ENCODE measurements at places on chromosomes 6 and 20. TPM values are rescaled to one million over a fixed set of nuclear protein-coding genes. Genes with fewer than 3 reads are reported as not detected.

GRCh38 chr6:117351521-117351920 lies 74.2 kb downstream of the ROS1 start:
- no peak for DNase-seq

DNA sequence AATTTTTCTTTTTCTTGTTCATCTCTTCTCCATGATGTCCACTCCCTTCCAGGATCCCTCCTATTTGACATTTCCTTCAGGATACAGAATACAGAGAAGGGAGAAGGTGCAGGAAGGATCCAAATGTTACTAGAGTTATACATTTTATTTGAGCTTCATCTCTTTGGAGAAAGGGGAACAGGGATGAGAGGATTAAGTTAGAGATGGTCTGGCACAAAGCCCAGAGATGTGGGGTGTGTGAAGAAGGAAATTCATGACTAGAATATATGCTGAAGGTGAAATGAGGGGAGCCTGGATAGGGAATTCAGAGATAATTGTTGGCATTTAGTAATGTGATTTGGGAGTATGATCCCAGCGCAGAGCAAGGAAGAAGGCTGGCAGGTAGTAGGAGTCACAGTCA lies 22.5 kb upstream of the SRPK1 start:
- DNase-seq: no peak

GRCh38 chr6:112851146-112851545 lies 504.0 kb downstream of the RFPL4B start:
- DNase-seq: no peak

GRCh38 chr20:25063546-25063945 lies 5.6 kb upstream of the ACSS1 start:
- DNase-seq: no peak

DNA sequence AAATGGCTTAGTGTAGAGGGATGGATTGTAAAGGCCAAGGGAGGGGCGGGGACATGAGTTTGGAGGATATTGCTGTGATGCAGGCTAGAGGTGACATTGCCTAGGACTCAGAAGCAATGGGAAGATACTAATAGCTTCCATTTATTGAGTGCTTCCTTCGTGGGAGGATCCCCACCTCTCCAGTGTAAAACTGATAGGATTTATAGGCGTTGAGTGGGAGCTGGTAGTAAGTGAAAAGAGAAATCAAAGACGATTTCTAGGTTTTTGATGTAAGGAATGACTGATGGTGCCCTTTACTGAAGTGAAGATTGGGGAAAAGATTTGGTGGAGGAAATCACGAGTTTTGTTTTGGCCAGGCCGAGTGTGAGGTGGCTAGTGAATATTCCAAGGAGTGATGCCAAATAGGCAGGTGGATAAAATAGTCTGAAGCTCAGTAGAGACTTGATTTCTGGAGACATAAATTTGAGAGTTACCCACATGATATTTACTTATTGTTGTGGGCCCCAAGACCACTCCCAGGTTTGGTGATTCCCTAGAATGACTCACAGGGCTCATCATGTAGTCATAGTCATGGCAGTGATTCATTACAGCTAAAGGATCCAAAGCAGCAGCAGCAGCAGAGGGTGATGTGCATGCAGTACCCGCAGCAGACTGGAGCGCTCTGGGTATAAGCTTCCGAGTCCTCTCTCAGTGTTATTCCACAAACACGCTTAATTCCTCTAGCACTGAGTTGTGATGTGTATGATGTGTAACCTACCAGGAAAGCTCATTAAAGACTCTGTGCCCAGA lies 10.2 kb downstream of the RPRD1B start:
- DNase-seq: no peak

GRCh38 chr6:43668151-43669028 lies 19.2 kb downstream of the MRPS18A start:
- DNase-seq: no peak

DNA sequence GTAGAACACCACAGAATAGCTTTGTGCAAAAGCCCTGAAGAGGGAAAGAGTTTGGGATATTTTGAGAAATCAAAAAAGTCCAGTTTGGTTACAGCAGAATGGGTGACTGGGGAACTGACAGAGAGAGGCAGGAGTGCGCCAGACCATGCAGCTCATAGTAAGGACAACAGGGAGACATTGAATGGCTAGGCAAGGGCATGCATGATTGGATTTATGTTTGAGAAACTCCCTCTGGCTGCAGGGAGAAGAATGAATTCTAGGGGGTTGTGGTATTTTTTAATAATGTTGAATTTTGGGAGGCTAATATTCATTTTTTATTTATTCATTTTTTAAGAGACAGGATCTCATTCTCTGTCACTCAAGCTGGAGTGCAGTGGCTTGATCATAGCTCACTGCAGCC lies 49.9 kb downstream of the TGM2 start:
- no peak for DNase-seq

C6orf136 gene
- 42.2 TPM for total RNA-seq

DNA sequence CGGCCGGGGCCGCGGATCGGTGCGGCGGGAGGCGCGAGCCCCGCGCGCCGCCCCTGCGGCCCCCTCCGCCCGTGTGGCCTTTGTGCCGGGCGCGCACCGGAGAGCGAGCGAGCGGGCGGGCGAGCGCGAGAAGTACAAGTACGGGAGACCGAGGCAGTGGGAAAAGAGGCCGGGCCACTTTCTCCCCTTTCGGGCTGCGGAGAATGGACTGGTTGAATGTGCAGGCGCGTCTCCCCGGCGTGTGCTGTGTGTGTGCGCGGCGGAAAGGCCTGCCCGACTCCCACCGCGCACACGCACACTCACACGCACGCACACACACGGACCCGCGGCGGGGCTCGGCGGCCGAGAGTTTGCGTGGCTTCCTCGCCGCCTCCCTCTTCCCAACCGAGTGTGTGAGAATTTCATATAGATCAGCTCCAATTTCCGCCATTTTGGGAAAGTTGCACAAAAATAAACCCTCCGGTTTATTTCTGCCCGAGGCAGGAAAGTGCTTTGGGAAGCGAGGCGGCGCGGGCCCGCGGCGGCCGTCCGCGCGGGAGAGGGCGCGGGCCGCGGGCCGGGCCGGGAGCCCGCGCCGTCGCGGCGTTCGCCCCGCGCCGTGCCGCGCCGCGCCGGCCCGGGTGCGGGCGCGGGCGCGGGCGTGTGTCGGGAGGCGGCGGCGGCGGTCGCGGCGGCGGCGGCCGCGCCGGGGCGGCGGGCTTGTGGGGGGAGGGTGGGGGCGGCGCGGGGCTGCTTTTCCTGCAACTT lies 1.1 kb downstream of the L3MBTL3 start:
- DNase-seq: peak; percentile 48

DNA sequence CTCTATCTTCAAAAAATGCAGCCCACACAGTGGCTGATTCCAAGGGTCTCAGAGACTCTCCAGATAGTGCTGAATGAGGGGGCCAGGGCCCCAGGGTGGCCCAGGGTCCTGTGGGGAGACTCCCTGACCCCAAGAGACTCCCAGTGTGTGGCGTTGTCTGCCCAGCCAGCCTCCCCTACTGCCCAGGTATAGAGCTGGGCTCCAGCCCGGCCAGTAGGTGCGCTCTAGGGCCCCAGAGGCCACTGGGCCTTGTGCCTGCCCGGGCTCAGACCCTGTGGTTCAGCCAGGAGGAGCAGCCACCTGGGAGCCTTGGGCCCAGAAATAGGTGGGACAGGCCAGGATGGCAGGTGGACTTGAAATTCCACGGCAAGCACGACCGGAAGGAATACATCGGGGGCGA lies 30.3 kb upstream of the GATA5 start:
- DNase-seq: no peak

KCNS1 gene
- total RNA-seq: 0.28 TPM

DNA sequence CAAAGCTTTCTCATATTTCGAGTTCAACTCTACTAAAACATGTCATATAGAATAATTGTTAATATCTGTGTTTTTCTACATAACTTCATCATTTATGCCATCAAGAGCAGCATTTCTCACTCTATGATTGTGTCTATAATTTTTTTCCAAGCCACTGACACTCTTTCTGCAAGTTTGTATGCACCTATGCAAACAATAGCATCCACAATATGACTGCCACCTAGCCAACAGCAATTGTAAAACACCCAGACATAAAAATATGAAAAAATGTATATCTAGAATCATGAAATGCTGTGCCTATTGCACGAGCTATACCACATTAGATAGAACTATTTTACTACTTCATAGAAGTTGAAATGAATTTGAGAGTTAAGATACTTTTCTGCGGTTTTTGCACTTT lies 286.5 kb upstream of the MARCKS start:
- DNase-seq: no peak

DNA sequence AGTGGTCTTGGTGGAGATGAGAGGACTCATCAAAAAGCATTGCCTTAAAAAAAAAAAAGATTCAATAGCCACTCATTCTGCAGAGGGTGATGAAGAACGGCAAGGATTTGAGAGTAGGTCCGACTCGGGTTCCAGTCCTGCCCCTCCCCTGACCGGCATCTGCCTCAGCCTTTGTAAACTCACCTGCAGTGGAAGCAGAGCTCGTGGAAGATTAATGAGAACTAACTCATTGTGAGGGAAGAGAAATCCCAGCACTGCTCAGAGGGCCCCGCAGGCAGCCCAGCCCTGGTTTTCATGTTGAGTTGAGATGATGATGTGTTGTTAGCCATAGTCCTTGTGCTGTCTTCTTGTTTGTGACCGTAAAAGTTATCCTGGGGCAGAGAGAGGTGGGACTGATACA lies 59.4 kb downstream of the GCNT2 start:
- DNase-seq: no peak

- DNase-seq: no peak
Observed at GRCh38 chr6:46760925-46761324, 14.2 kb downstream of the ANKRD66 start.

DNA sequence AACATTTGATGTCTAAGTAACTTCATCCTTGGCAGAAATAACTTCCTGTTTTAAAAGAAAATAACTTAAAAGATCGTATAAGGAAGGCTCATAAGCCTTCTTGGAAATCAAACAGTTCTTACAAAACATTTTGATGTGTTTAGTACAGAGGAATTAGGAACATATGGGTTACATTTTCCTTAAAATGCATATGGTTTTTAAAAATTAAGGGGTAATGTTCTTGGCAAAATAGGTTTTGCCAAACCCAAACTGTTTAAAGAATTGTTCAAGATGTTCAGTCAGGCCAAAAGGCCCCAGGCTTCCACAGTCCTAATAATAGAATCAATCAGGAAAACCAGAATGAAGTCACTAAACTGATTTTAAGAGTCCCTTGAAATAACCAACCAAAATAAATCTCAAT lies 142.7 kb upstream of the SLC35B3 start:
- no peak for DNase-seq

- DNase-seq: no peak
Observed at GRCh38 chr6:110434961-110435602, 19.7 kb upstream of the DDO start.

DNA sequence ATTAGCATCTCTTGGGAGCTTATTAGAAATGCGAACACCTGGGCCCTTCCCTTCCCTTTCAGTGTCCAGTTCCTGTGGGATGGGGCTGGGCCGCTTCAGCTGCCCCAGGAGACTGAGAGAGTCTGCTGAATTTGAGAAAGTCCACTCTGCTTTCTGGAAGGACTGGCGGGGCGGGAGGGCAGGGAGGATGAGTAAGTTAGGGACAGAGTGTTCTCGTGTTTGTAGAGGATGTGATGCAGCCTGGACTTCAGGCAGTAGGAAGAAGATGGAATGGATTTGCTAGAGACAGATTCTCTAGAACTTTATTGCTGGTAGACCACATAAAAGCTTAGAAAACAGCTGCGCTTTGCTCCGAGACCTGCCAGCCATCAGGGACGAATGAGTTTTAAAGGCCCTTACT lies 1.1 kb upstream of the TULP4 start:
- DNase-seq: no peak

GRCh38 chr6:42026540-42026939 lies 23.8 kb upstream of the TAF8 start:
- no peak for DNase-seq

DNA sequence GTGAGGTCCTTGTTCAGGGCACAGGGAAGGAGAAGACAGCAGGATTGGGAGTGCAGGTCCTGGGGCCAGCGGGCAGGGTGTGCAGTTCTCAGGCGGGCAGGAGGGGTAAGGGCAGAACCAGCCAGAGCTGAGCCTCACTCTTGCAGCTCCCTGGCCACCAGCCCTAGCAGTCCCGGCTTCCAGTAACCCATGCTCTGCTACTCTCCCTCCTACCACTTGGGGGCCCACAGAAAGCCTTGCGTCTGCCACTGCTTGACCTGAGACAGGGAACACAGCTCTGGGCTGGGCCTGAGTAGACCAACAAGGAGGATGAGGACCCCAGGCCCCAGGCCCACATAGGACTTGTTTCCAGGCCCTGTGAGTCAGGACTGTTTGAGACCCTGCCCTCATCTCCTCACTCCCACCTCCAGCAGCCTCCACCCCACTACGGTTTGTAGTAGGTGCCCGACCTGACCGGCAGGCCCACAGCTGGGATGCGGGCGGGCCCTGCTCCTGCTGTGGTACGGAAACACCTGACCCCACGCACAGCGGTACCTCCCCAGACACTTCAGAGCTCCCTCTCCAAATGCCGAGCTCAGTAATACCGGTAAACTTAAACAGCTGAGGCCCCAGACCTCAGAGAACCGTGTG lies 39.2 kb downstream of the KCNK5 start:
- peak; percentile 46 for DNase-seq

- DNase-seq: no peak
Observed at GRCh38 chr6:169326067-169326799, 72.6 kb upstream of the THBS2 start.

Data from CD8-positive, alpha-beta memory T cell (primary cell).